ENCODE measurements at places on chromosomes 3 and 15.

- peak; percentile 41 for DNase-seq
Measured at GRCh38 chr3:129829640-129830039, 63.9 kb downstream of the TMCC1 start.

DNA sequence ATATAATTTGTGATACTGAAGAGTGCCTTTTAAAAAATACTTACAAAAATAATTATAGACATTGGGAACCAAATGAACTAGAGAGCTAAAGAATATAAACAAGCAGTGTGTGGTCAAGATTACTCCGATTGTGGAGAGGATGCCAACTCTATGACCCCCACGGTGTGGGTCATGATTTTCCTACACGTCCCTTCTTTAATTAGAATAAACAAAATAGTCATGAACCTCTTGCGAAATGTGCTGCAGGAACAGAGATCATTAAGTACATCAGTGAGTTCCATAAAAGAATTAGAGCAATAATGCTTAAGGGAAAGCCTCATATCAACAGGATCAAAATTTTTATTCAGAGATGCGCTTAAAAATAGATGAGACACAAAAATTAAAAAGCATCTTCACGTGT lies 476.6 kb upstream of the ROBO1 start:
- DNase-seq = no peak

- DNase-seq = no peak
Measured at GRCh38 chr3:148605521-148605920, 92.2 kb upstream of the AGTR1 start.

GRCh38 chr3:101128786-101129185 lies 135.6 kb upstream of the ABI3BP start:
- DNase-seq = no peak

DNA sequence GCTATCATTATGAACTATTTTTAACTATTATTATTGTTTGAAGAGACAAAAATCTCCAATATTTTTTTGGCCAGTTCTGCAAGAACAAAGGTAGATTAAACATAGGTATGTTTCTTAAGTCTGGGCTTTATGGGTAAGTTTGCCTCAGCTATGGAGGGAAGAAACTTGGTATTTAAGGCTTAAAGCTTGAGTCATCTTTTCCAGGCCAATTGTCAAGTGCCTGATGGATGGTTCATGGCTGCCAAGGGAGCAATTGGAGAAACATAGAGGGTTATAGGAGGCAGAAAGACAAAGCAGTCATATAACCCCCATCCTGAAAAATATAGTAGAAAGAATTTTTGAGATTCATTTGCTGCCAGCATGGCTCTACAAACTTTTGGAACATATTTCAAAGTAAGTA lies 7.2 kb upstream of the STAC start:
- no peak for DNase-seq
